SJSA1 (cell line): ENCODE measurements at places on chromosomes 4 and X.

DNA sequence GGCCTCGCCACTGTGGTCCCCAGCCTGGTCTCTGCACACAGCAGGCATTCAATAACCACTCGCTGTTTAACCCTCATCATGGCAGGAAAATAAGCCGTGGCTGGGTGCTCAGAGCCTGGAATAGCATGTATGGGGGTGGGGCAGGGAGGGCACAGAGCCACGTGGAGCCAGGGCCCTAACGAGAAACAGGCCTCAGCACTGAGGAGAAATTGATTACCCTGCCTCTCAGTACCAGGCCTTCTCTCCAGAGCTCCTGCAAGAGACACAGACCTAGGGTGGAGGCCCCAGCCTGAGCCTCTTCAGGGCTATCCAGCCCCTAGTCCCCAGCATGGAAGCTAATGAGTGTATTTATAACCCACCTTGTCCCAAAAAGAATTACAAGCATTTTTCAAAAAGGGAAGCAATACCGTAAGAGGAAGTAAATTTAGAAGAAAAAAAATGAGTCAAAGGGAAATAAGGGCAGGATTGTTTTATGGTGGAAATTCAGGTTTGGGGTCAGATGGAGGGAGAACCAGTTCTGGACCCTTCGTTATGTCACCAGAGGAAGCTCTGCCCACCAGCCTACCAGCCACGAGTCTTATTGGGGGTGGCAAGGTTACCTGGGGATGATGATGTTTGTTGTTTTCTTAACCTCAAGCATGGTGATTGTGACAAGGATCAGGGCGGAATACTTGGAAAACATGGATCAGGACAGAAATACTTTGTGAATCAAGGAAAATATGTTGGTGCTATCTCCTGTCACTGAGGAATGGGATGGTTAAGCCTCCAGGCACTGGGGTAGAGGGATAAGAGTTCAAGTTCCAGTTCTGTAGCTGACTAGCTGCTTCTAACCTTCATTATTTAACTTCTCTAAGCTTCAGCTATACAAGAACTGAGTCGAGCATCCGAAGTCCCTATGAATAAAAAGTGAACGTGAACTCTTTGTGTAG is 101.9 kb upstream of the RBPJ start:
- no peak for DNase-seq

- no peak for DNase-seq
Observed at GRCh38 chrX:39144956-39145355, 343.7 kb downstream of the MID1IP1 start.

GRCh38 chr4:1754336-1754735 is 33.0 kb downstream of the TACC3 start:
- no peak for DNase-seq

DNA sequence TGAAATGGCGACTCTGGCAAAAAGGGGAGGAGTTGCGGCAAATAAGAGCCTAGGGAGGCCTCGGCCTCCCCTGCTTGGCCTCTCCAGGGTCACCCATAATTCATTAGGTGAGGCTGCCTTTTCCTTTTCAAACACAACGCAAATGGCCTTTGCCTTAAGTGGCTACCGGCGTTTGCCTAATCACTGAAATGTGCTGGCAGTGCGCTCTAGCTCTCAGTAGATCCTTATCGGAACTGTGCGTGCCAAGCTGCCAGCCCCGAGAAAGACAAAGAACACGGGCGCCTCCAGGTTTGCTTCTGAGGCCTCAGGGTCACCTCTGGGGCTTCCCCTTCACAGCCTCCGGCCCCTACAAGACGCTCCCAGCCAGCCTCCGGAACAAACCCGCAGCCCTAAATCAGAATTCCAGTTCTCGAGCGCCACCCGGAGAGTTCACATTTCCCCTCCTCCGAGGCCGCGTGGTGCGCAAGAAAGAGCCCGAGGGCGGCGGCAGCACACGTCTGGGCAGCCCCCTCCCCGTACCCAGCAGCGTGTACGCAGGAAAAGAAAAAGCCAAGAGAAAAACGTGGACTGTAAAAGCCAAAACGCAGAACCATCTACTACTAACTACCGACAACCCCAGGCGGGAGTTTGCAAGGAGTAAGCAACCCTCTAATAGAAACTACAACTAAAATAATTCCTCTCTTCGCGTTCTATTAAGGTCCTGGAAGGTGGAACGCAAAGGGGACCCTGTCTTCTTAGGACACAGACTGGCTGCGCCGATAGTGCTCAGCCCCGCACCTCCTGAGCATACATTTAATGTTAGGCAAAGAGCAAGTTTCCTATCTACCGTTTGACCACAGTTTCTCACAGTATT is 76.5 kb upstream of the BCOR start:
- peak; percentile 62 for DNase-seq

DNA sequence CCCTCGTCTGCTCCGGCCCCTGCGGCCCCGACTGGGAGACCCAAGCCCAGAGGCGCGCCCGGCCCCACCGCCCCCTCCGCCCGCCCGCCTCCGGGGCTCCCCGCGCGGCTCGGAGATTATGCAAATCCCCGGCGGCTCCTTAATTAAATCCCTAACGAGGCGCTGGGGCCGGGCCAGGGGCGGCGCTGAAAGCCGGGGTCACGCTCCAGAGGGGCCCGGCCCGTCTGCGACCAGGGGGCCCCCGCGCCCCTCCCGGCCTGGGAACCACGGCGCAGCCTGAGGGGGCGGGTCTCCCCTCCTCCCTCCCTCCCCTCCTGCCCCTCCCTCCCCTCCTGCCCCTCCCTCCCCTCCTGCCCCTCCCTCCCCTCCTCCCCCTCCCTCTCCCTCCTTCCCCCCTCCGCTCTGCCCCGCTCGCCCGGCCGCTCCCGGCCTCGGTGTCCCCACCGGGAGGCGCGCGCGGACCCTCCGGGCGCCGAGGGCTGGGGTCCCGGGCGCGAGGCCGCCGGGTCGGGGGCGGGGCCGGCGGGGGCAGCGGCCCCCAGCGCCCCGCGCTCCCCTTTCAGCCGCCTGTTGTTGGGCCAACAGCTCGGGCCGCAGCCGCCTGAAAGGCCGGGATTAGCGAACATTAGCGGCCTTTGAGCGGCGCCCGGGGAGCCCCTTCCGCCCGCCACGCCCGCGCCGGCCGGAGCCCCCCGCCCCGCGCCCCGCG is 25.9 kb upstream of the FGFR3 start:
- DNase-seq, result no peak

DNA sequence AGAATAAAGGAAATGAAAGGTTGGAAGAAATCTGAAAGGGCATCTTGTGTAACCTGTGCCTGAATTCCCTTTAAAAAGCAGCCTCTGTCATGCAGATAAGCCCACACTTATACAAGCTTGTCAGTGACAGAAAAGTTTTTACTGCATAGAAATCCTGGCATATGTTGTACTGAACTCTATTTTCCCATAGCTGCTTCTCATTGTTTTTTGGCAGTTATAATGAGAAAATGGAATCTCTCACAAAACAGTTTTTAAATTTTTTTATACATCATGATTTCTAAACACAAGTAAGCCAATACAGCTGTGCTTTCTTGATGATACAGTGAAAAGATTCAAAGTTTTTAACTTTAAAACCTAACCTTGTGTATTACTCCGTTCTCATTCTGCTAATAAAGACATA is 511.4 kb upstream of the ARX start:
- no peak for DNase-seq

DNA sequence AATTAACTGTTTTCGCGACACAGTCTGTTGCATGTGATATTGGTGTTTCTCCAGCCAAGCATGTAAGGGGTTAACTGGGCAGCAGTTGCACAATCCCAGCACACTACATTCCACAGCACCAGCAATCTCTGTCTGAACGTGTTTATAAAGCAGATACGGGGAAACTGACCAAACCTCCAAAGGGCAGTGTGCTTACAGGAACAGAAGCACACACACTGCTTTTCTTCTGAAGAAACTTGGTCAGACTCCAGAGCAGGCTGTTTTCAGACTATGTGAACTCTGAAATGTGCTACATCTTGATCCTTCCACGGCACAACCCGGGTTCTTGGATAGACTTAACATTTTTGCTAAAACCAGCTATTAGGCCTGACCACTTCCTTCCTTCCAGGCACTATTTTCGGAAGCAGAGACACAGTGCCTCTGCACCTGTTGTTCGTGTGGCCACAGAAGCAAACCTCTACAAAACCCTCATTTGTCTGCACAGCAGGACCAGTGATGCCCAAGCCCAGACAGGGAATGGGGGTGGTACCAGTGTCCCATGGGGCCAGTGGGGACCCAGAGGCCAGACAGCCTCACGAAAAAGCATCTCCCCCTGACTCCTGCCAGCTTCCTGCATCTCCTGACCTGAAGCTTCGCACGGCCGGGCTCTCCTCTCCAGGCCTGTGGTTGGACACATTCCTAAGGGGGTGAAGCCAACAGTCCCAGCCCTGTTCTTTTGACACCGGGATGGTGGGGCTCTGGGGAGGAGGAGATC is 90.1 kb downstream of the IRF2 start:
- DNase-seq, result peak; percentile 36

DNA sequence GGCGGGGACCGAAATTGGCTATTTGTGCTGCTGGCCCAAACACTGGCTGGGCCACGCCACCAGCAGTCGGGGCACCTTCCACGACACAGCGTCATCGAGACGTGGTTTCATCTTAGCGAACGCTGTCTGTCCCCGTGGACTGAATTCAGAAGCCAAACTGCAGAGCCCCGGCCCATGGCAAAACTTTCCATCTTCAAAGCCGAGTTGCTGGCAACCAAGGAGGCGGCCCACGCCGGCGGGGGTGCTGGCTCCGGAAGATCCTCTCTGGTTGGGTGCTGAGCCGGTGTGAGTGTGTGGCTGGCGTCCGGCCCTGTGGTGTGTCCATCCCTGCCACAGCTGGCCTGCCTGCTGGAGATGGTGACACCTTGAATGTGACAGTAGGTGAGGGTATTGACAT is 96.6 kb upstream of the ADRA2C start:
- no peak for DNase-seq

DNA sequence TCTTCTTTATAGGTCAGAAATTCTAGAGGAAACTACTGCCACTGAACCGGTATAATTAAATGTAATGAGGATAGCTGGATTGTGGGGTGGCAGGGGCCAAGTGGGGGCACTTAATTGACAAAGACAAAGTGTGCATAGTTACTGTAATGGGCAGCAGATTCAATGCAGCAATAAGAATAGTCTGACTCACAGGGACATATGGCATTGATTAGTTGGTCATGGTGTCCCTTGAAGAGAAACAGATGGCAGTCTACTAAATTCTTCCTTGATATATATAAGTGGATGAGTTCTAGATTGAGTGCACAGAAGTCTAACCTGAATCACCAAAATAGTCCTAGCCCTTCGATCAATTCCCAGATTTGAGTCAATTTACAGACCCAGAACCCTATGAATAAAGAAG is 31.6 kb downstream of the ETDC start:
- peak; percentile 2 for DNase-seq

DNA sequence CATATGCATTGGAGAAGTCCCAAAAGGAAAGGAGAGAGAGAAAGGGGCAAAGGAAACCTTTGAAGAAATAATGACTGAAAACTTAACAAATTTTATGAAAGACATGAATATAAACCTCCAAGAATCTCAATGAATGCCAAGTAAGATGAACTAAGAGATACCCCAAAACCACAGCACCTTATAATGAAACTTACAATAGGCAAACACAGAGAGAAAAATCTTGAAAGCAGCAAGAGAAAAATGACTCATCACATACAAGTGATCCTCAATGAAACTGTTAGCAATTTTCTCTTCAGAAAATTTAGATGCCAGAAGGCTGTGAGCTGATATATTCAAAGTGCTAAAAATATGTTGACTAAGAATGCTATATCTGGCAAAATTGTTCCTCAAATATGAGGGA is 10.1 kb downstream of the SMIM10L2A start:
- DNase-seq, result no peak

- no peak for DNase-seq
Observed at GRCh38 chrX:65009459-65009858, 33.2 kb upstream of the ZC4H2 start.

DNA sequence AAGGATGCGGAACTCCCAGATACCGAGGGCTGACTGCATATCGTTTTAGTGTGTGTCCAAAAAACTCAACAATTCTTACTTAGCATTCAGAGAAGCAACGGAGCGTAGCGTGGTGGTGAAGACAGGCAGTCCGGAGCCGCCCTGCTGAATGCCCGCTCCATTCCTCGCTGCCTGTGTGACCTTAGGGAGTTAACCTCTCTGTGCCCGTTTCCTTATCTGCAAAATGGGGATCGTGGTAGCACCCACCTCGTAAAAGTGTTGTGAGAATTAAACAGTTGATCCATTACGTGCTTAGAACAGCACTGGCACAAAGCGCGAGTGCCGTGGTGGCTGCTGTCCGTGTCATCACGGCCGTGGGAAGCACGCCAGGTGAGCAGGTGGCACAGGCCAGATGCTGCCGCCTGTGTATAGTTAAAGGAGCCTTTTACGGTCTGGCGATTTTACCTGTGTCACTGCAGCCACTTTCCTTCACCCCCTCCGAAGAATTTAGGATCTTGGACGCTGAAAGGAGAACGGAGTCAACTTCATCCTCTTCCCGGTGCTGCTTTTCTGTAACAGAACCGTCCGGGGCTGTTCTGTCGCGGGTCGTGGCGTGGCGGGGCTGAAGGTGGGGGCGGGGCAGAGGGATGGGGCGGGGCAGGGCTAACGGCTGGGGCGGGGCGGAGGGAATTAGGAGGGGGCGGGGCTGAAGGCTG is 885 bp downstream of the CCDC110 start:
- no peak for DNase-seq

- peak; percentile 7 for DNase-seq
Observed at GRCh38 chrX:9207142-9207541, 173.2 kb upstream of the FAM9B start.

DNA sequence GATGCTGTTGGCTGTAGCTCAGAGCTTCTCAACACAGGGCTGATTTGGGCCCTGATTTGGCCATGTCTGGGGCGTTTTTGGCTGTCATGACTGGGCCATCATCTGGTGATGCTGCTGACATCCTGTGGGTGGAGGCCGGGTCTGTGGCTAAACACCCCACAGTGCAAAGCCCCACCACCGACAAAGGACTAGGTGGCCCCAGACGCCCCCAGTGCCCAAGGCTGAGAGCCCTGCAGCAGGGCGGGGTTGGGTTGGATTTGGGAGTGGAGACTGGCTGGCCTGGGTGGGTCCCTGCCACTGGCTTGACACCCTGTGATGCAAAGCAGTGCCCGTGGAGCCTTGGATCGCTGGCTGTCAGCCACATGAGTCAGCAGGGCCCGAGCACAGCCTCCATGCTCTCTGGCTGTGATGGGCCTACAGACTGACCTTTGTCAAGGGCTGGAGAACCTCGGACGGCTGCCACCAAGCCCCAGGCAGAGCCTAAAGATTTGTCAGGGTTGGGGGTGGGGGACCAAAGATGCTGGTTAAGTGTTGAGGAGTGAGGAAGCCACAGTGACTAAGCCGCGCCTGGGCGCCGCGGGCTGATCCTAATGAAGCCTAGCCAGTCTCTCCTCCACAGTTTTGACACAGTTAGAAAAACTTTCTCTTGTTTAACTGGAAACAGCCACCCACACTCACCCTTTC is 28.3 kb downstream of the CYTL1 start:
- no peak for DNase-seq

DNA sequence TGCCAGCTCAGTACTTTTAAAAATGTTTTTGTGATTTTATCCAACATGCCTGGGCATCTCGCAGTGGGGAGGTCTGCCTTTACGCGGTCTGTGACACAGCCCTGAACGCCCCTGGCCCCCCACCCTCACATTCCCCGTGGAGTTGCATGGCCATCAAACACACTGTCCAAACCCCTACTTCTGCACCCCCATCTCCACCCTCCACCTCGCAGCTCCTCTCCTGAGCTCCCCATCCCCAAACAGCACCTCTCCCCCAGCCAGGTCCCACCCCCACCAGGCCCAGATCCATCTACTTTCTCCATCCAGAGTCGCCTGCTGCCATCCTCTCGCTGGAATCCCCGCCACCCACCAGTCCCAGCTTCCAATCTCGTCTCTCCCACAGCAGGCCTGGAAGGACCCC is 9.5 kb downstream of the ZFYVE28 start:
- no peak for DNase-seq
